ENCODE measurements at places on chromosomes 5 and 9.

DNA sequence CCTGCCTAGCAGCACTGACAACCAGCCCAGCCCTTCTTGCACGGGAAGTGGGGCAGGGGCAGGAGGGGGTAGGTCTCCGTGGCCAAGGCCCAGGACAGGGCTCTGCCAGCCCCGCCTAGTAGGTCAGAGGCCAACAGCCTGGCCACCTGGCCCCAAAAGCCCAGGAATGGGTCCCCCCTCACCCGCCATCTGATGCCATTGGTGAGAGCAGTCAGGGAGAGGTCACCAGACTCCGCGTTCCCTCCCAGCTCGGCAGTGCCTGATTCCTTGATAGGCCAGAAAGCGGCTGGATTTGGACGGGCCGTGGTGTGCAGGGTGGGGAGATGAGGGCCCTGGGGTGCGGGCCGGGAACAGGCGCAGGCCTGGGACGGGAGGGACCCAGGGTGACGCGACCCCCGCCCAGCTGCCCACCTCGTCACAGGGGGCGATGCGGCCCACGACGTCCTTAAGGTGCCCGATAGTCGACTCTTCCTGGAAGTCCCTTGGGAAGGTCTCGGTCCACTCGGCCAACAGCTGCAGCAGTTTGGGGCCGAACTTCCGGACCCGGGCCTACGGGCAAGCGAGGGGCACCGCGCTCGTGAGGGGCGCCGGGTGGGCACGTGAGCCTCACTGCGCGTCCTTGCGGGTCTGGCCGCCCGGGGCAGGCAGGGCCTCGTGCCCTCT is 64.5 kb upstream of the RNF130 start:
- DNase-seq, result peak; percentile 58

- no peak for DNase-seq
These were observed 35.6 kb upstream of the NREP start for GRCh38 chr5:111792471-111793058.

GRCh38 chr5:124453221-124454051 is 293.0 kb downstream of the ZNF608 start:
- no peak for DNase-seq

- DNase-seq, result no peak
These were observed 989.8 kb downstream of the TLE1 start for GRCh38 chr9:80699511-80699998.

DNA sequence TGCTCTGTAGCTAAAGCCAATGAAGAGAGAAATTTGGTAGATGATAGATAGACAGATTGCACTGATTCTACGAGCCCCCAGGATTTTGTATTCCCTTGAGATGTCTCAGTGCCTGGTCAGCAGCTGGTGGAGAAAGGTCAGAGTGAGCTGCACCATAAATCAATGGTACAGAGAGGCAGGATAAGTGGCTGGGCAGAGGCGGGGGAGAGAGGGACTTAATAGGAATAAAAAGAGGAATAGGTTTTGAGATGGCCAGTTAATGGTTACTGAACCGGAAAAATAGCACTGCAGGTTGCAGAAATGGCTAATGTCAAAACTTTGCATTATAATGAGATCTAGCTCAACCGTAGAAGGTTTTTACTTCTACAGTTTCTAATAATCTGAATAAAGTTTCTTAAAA is 47.9 kb upstream of the SLC12A2 start:
- no peak for DNase-seq

- DNase-seq, result no peak
These were observed 189.8 kb upstream of the MAP3K1 start for GRCh38 chr5:56625541-56625940.

- no peak for DNase-seq
These were observed 55.5 kb upstream of the ZNF366 start for GRCh38 chr5:72562717-72563116.

- DNase-seq, result no peak
These were observed 80.1 kb downstream of the ITGA1 start for GRCh38 chr5:52867809-52868208.

- no peak for DNase-seq
These were observed 136.4 kb downstream of the ICE1 start for GRCh38 chr5:5558638-5559527.

DNA sequence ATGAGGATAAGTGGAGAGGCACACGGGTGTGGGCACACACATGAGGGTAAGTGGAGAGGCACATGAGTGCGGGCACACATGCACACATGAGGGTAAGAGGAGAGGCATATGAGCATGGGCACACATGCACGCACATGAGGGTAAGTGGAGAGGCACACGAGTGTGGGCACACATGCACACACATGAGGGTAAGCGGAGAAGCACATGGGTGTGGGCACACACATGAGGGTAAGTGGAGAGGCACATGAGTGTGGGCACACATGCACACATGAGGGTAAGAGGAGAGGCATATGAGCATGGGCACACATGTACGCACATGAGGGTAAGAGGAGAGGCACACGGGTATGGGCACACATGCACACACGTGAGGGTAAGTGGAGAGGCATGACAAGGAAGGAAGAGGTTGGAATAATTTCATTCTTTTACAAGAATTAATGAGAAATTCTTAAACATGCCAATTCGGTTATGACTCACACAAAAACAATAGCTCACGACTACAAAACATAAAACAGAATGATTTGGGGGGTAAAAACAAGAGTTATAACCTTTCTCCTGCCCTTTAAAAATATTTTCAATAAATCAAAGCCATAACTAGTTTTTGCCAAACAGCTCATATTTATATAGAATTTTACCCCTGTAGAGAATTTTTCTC is 67.5 kb downstream of the APBA1 start:
- DNase-seq, result no peak

DNA sequence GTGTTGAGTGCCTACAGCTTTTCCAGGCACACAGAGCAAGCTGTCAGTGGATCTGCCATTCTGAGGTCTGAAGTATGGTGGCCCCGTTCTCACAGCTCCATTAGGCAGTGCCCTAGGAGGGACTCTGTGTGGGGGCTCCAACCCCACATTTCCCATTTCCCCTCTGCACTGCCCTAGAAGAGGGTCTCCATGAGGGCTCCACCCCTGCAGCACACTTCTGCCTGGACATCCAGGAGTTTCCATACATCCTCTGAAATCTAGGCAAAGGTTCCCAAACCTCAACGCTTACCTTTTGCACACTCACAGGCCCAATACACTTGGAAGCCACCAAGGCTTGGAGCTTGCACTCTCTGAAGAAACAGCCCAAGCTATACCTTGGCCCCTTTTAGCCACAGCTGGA is 131.3 kb downstream of the DEPDC1B start:
- DNase-seq, result no peak

- DNase-seq, result no peak
These were observed 27.6 kb downstream of the TRPC7 start for GRCh38 chr5:136337788-136338187.

- no peak for DNase-seq
These were observed 157.1 kb downstream of the PBX3 start for GRCh38 chr9:125904155-125904851.

- DNase-seq, result no peak
These were observed 436.0 kb downstream of the ZNF608 start for GRCh38 chr5:124310453-124310852.

DNA sequence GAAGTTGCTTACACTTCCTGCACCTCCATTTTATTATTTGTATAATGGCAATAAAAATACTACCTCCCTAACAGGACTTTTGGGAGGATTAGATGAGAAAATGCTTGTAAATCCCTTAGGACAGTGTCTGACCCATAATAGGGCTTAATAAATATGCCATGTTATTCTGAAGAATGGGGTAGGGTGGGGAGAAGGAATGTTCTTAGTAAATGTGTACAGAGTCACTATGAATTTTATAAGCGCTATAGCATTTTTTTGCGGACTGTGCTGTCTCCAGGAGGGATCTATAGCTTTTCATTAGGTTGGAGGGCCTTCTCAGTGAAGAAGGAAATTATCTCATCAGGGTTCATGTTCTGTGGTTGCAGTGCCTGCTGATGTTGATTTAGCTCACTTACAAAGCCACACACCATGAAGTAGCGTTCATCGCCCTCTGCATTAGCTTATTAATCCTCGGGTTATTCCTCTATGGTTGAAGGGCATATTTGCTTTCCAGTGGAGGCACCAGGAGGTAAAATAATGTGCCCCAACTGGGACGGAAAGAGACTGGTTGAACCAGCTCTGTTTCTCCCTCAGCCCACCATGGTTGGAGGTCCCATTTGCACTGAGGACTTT is 497.1 kb downstream of the ARHGEF28 start:
- no peak for DNase-seq

DNA sequence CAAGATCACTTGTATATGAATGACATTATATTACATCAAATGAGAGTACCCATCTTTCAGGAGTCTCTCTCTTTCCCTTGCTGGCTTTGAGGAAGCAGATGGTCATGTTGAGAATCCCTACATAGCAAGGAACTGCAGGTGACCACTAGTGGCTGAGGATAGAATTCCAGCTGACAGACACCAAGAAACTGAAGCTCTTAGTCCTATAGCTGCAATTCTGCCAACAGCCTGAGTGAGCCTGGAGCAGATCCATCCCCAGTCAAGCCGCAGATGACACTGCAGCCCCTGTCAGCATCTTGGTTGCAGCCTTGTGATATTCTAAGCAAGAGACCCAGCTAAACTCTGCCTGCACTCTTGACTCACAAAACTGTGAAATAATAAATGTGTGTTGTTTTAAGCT is 531.5 kb downstream of the CSNK1G3 start:
- DNase-seq, result no peak

GRCh38 chr5:175219366-175219765 is 224.6 kb downstream of the DRD1 start:
- no peak for DNase-seq

- DNase-seq, result no peak
These were observed 502.0 kb downstream of the BNC2 start for GRCh38 chr9:16368237-16369087.

DNA sequence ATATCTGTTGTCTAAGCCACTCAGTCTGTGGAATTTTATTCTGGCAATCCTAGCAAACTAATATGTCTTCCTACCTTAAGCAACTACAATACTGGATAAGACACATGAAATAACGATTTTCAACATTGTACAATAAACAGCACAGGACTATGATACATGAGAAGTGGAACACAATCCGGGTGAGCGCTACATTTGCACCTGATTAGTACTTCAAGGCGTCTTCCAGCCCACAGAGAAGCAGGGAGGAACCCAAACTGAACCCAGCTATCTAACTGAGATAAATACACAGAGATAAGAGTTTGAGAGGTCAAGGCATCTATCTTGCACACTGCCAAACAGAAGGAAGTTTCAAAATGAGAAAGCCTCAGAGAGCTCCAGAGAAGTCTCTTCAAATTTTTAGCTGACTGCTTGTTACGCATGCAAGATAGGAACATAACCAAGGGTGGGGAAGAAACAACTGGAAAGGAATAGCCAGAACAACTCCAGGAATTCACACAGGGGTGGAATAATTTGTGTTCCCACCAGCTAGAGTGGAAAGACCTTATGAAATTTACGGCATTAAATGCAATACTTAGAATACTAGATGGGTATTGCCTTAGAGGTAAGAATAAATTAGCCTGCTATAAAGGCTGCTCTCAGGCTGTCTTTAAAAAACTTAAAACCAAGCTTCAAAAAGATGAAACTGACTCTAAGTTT is 481.8 kb downstream of the MTRR start:
- DNase-seq, result no peak

DNA sequence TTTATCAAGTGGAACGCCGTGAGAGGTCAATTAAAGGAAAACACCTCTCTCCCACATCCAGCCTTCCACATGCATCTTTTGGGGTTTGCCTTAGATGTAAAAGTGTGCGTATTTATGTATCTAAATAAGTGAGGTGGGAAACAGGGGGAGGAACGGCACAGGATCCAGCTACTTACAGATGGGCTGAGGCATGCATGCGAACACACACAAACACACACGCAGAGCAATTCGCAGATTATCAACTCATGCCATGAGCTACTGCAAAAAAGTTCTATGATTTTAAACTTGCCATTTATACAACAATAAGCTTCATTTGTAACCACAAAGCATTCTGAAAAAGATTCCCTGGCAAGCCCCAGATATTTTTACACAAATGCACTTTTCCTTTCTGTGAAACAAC is 242.1 kb downstream of the BNC2 start:
- DNase-seq, result no peak

Measured in natural killer cell treated with Interleukin-12 subunit alpha and Interleukin-12 subunit beta and Interleukin-15 and Interleukin-18, amount 100 ng/mL, for 72 hours (primary cell).